ENCODE measurements at places on chromosomes 12 and 14.

- no peak for DNase-seq
These were observed 11.9 kb downstream of the ZNF664 start for GRCh38 chr12:123984903-123985302.

DNA sequence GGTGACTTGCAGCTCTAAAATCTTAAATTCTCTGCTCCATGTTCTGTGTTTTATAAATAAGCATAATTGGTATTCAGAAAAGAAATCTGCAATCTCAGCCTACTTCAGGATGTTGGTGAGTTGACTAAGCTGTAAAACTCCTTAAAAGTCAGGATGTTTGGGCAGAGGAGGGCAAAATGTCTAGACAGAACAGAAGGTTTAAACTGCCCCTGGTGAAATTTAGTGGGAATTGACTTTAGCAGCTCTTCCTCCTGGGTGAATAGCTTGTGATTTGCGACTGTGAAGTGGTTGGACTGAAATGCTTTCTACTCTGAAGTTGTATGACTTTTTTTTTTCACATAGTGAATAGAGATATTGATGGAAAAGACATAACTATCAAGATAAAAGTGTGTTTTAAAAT lies 85.8 kb downstream of the CAND1 start:
- no peak for DNase-seq

DNA sequence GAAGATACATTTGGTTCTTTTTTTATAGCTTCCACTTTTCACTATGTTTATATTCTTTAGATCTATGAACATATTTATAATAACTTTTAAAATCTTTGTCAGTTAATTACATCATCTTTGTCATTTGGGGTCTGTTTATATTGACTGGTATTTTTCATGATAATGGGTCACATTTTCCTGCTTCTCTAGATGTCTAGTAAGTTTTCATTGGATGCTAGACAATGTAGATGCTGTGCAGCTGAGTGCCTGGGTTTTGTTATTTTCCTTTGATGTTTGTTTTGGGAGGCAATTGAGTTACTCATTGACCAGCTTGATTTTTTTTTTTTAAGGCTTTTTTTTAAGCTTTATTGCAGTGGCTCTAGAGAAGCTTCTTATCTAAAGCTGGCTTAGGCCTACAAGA lies 4.9 kb downstream of the MAP1LC3B2 start:
- DNase-seq = no peak

DNA sequence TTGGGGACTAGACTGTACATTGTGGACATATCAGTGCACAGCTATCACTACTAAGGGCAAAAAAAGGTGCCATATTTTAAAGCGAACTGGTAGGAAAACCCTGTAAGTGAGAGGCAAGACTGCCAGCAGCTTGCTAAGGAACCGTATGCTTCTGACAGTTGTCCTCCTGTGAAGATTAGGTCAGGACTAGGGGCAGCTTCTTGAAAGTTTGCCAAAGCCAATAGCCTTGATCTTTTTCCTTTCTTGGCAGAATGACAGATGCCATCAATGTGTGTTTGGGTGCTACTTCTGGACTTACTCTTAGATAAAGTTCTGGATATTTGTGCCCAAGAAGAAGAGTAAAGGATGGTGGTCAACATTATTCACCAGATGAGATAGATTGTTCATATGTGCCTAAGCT lies 7.4 kb downstream of the DAAM1 start:
- DNase-seq = no peak

- no peak for DNase-seq
These were observed 112.2 kb downstream of the RFLNA start for GRCh38 chr12:124407074-124407473.

GRCh38 chr12:53613821-53614220 lies 12.4 kb downstream of the ATF7 start:
- DNase-seq = no peak

GRCh38 chr14:36818246-36818645 lies 156.6 kb downstream of the PAX9 start:
- DNase-seq = no peak

GRCh38 chr12:121102307-121102706 lies 30.4 kb upstream of the P2RX7 start:
- DNase-seq = no peak

DNA sequence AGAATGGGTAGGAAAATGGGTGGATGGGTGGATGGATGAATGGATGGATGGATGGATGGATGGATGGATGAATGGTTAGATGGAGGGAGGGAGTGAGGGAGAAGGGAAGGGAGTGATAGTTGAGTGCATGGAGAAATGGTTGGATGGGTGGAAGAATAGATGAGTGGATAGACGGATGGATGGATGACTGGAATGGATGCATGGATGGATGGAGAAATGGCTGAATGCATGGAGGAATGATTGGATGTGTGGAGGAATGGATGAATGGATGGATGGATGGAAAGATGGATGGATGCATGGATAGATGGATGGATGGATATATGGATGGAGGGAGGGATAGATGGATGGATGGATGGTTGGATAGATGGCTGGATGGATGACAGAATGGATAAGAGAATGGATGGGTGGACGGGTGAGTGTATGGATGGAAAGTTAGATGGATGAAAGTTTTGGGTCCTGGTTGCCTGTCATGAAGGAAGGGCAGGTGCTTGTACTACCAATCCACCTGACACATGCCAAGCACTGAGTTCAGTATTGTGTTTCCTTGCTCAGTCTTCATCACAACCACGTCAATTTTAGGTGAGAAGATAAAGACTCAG lies 286.5 kb upstream of the RTL1 start:
- no peak for DNase-seq

Data from HS-27A (cell line).